Activated naive CD8-positive, alpha-beta T cell treated with anti-CD3 and anti-CD28 coated beads, Interleukin-2, amount 10 ng/mL, durations not matched to agents 7 days and 5 days (primary cell): ENCODE measurements at places on chromosomes 12 and 14. TPM values are rescaled to one million over a fixed set of nuclear protein-coding genes. Genes with fewer than 3 reads are reported as not detected.

Gene CDC42BPB
- 1.1 TPM for total RNA-seq

Gene SLIRP
- total RNA-seq = 64.8 TPM

Gene GLI1
- 0.86 TPM for total RNA-seq

Gene TEDC1
- total RNA-seq = 47.6 TPM

Gene IL23A
- total RNA-seq = 10.9 TPM

Gene PLXNC1
- total RNA-seq = 40.6 TPM

Gene SLC25A21
- total RNA-seq = not detected

Gene RAD51AP1
- total RNA-seq = 44.6 TPM

Gene XPOT
- total RNA-seq = 98.7 TPM

Gene ABCC9
- not detected for total RNA-seq

Gene C12orf54
- total RNA-seq = not detected

Gene HOXC10
- not detected for total RNA-seq

Gene RIMKLB
- 15.5 TPM for total RNA-seq

Gene FOXA1
- not detected for total RNA-seq

Gene ABHD12B
- total RNA-seq = not detected

Gene DLK1
- total RNA-seq = not detected

Gene KCNC2
- total RNA-seq = not detected

Gene EML1
- total RNA-seq = not detected

Gene LHX5
- not detected for total RNA-seq

Gene CLEC7A
- 0.36 TPM for total RNA-seq

Gene DUSP16
- total RNA-seq = 38.1 TPM

Gene LRRK2
- 0.64 TPM for total RNA-seq

Gene MGST1
- 1.1 TPM for total RNA-seq

Gene FLVCR2
- total RNA-seq = 5.0 TPM

Gene NOS1
- total RNA-seq = not detected

Gene AICDA
- total RNA-seq = not detected

Gene IKZF4
- 18.2 TPM for total RNA-seq

Gene TMEM229B
- 20.0 TPM for total RNA-seq
